ENCODE measurements at places on chromosomes 12 and 14.

- no peak for ATAC-seq
Observed at GRCh38 chr12:89762498-89763170, 54.0 kb upstream of the ATP2B1 start.

DNA sequence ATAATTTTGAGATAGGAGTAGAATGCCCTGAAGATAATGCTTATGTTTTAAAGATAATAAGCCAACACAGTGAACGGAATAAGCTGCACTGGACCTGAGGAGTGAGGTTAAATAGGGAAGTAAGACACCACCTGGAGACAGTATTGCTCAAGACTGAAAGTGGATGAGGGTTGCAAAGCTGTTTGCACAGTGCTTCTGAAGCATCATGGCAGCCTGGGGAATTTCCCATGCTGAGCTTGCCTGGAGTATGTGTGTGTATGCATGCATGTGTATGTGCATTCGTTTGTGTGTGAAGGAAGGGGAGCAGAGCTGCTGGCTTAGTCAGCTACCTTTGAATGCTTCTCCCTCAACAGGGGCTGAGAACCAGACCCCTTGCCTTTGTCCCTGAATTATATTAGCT is 35.8 kb downstream of the BHLHE41 start:
- ATAC-seq: peak; percentile 99

GRCh38 chr12:92208613-92209121 is 63.0 kb upstream of the BTG1 start:
- peak; percentile 12 for ATAC-seq

GRCh38 chr14:67999705-68000384 is 180.3 kb downstream of the RAD51B start:
- ATAC-seq: no peak

Measured in motor neuron (in vitro differentiated cells).